ENCODE measurements at places on chromosomes 7 and 10. TPM values are rescaled to one million over a fixed set of nuclear protein-coding genes. Genes with fewer than 3 reads are reported as not detected.

The PAX4 gene
- 0.65 TPM for polyA plus RNA-seq

GRCh38 chr10:78160591-78160990 is 126.9 kb downstream of the RPS24 start:
- no peaks in the 10 kb centered on the region for H3K27me3 ChIP-seq
- H3K4me3 ChIP-seq = no peak overlapping the region
- no peak for DNase-seq
- H3K4me1 ChIP-seq = peaks cover 3% of the 10 kb centered on the region
- no peaks in the 10 kb centered on the region for H3K36me3 ChIP-seq

DNA sequence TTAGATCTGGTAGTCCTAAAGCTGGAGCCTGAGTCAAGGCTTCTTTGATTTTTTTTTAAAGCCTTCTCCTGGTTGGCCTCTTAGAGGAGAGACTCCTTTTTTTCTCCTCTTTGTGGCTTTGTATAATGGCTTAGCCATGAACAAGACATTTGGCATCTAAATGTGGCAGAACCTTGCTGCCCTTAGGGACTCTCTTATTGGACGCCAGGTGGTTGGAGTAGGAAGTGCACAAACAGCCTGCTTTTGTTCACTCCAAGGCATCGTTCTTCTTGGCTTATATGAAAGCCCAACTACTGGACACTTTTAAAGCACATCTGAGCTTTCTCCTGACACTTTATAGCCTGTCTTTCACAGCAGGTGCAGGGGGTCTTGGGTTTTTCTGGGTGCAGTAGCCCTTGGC is 25.0 kb downstream of the ZPBP start:
- peaks cover 28% of the 10 kb centered on the region for H3K4me1 ChIP-seq
- no peak overlapping the region for H3K27ac ChIP-seq
- no peak for DNase-seq

The NEBL gene
- polyA plus RNA-seq = 9.9 TPM

GRCh38 chr10:100327007-100327717 is 2.9 kb downstream of the PKD2L1 start:
- H3K27me3 ChIP-seq = peaks cover 25% of the 10 kb centered on the region
- no peaks in the 10 kb centered on the region for H3K4me1 ChIP-seq
- no peak for DNase-seq
- no peak overlapping the region for H3K27ac ChIP-seq

DNA sequence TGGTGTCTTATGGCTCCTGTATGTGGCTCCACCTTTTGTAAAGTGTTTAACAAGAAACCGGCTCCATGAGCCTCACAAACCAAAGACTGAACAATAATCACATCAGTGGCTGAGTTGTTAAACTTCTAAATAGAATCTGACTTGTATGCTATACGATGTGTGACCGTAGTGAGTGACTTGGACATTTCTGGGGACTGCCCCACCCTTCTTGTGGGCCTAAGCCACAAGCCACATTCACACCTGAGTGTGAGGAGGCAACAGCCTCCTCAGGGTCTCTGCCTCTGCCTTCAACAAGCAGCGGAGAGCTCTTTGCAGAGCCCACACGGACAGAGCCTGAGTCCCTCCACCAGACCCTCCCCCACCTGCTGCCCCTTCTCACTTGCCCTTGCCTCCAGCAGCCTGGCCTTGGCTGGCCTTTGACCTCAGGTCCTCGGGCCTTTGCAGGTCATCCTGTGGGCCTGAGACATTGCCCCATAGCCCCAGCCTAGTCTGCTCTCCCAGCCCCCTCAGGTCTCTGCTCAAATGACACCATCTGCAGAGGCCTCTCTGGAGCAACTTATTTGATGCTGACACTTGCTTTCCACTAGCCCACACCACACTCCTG is 156.8 kb upstream of the TNS3 start:
- no peak for DNase-seq
- H3K4me3 ChIP-seq = no peak overlapping the region
- peaks cover 1% of the 10 kb centered on the region for H3K4me1 ChIP-seq
- H3K27me3 ChIP-seq = no peaks in the 10 kb centered on the region
- no peaks in the 10 kb centered on the region for H3K36me3 ChIP-seq

The CRYGN gene
- polyA plus RNA-seq = 0.24 TPM

DNA sequence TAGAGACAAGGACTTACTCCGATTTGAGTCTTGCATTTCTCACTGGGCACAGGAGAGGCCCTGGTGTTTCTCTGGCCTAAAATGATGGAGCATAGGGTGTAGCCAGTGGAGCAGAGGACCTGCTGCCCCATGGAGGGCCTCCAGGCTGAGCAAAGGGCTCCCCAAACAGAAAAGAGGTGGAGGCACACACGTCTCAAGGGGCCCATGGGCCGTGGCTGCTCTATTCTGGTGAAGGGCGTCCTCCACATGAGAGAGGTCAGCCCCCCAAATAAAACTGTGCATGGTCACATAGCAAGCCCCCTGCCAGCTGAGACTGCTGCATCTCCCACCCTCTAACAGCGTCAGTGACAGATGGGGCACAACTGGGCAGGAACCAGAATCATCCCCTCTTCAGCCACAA is 41.4 kb downstream of the MYO1G start:
- DNase-seq = no peak
- no peak overlapping the region for H3K4me3 ChIP-seq
- H3K4me1 ChIP-seq = no peaks in the 10 kb centered on the region

- no peaks in the 10 kb centered on the region for H3K4me1 ChIP-seq
- H3K4me3 ChIP-seq = no peak overlapping the region
These were observed 11.1 kb downstream of the SYPL1 start for GRCh38 chr7:106100863-106101629.

- DNase-seq = no peak
- no peaks in the 10 kb centered on the region for H3K4me1 ChIP-seq
- H3K27ac ChIP-seq = no peak overlapping the region
- H3K27me3 ChIP-seq = peaks cover 34% of the 10 kb centered on the region
- no peak overlapping the region for H3K4me3 ChIP-seq
- no peaks in the 10 kb centered on the region for H3K36me3 ChIP-seq
These were observed 437.0 kb upstream of the MGMT start for GRCh38 chr10:129029851-129030602.

GRCh38 chr10:74394416-74394969 is 243.5 kb downstream of the ADK start:
- no peak for DNase-seq
- no peaks in the 10 kb centered on the region for H3K36me3 ChIP-seq
- H3K4me3 ChIP-seq = no peak overlapping the region
- H3K27ac ChIP-seq = no peak overlapping the region
- H3K4me1 ChIP-seq = no peaks in the 10 kb centered on the region

- no peaks in the 10 kb centered on the region for H3K4me1 ChIP-seq
- peak overlapping the region; percentile 60 for H3K27ac ChIP-seq
- DNase-seq = peak; percentile 32
- H3K4me3 ChIP-seq = no peak overlapping the region
- no peaks in the 10 kb centered on the region for H3K27me3 ChIP-seq
These were observed 22.4 kb upstream of the AHR start for GRCh38 chr7:17275749-17276671.

Measured in hepatocyte (in vitro differentiated cells).